Right atrium auricular region (tissue), 2 donors: ENCODE measurements at places on chromosomes 1 and 21. TPM values are rescaled to one million over a fixed set of nuclear protein-coding genes. Genes with fewer than 3 reads are reported as not detected.

TLCD4 gene
- total RNA-seq, result 42.3 TPM

DNA sequence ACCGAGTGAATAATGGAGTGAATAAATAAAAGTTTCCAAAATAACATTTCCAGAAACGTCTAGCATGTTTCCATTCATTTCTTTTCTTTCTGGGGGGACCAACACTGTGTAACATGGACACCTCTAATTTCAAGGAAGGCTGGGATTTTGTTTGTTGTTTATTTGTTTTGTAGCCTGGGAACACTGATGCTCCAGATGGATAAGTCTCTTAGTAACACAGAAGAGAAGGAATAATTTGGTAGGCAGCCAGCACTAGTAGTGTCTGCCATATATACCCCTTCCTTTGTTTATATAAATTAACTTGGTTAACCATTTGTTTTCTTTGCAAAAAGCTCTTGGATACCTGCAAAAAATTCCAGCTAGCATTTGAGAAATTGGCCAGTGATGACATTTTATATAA lies 411.4 kb upstream of the DEPDC1 start:
- no peak for DNase-seq

APOBEC4 gene
- total RNA-seq, result not detected

DYRK1A gene
- total RNA-seq, result 94.7 TPM

DNA sequence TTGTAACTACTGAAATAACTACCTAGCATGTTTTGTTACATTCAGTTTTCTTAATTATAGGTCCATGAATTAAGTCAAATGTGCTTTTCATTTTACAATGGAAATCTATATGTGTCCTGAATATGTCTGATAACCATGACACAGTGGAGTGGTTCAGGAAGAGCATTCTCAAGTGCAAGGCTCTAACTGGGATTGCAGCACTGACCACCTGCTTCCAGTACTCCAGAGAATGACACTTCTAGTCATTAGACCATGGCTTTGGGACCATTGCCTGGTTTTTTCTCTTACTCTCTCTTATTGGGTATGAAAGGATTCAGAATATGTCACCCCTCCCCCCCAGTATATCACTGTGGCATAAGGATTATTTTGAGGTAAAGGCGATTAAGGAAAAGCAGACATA lies 204.9 kb upstream of the CACYBP start:
- no peak for DNase-seq

PLD5 gene
- 0.12 TPM for total RNA-seq
